NCI-H748 treated with DMSO at 0.1 percent for 48 hours (cell line): ENCODE measurements at places on chromosomes 12 and 14.

- no peak for DNase-seq
Observed at GRCh38 chr12:54392485-54393206, 8.1 kb upstream of the ZNF385A start.

DNA sequence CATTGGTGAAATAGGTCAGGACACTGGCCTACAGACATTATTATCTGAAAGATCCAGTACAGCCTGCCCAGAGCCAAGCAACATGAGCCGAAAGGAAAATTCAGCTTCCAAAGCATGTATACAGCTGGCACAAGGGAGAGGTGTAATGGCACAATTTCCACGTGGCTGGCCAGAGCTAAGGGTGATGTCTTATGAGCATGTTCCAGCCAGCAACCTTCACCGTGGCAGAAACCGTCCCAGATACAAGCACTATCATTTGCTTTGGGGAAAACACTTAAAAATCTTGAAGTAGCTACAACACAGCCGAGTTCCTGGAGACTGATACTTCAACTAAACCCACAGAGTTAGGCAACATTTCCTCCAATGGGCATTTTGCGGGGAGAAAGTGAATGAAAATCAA, 44.5 kb downstream of the CORO1C start:
- no peak for DNase-seq

DNA sequence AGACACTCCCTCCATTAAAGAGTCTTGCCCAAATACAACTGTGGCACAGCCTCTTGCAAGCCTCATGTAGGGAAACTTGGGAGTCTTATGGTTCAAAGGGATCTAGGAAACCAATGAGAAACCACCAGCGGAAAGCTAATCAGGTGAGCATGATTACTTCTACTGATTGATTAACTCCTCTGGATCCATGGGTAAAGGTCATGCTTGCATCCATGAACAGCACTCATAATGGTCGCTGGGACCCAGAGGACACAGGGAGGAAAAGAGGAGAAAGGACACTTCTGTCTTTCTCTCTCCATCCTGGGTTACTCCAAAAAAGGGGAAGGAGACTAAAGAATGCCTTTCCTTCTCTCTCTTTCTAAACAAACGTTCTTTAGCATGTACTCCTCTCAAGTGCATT, 1397.2 kb downstream of the LRFN5 start:
- DNase-seq: no peak

DNA sequence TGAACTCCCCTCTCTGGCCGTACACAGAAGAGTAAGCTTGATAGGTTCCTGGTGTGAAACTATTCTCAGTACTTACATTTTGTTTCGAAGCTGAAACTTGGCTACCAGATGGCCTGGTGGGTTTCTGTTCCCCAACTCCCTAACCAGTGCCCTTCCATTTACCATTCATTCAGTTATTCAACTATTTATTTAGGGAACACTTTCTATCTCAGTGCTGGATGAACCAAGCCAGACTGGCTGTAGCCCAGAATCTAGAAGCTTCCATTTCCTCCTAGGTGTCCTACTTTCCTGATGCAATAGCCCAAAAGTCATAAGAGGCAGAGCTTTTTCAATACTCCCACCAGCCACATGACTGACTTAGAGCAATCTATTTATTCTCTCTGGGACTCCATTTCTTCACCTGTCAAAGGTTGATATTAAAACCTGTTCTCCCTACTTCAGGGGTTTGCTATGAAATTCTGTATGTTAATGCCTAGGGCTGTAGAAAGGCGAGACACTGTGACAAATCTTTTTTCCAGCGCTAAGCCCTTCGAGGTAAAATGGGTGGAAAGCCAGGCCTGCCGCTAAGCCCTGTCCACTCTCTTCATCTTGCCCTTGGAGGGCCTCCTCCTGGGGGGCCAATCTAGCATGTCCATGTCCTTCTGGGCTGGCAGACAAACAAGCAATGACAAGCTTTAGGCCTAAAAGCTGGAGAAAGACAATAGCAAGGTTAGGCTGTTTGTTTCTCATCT, 8.1 kb upstream of the IRF2BPL start:
- DNase-seq: peak; percentile 56

DNA sequence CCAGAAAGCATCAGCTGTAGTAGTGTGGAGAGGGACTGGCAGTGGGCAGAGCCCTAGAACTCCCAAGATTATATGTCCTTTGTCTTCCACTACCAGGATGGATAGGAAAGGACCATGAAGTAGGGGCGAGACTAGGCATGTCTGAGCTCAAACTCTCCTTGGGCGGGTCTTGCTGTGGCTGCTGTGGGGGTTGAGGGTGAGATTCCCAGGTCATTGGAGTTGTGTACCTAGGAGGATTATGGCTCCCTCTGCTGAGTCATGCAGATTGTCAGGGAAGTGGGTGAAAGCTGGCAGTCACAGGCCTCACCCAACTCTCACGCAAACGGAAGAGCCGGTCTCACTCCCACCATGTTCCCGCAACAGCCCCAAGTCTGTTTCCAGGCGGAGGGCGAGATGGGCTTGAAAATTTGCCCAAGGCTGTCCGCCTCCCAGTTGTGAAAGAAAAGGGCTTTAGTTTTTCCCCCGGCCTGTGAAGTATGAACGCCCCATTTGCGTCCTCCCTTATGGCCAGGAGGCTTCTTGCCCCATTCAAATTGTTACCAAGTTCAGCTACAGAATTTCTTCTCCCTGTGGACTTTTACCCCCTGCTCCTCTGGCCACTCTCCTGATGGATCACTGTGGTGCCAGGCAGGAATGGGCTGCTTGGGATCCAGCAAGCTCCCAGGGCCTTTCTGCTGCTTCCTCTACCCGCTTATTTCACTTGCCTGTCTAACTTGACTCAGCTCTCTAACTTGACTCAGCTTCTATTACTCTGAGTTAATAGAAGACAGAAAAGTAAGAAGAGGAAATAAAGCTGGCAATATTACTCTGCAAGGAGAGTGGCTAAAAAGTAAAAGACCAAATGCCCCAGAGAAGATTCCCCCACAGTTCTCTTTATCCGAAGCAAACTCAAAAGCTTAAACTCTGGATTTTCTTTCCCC, 159.3 kb downstream of the SLC2A13 start:
- DNase-seq: no peak

DNA sequence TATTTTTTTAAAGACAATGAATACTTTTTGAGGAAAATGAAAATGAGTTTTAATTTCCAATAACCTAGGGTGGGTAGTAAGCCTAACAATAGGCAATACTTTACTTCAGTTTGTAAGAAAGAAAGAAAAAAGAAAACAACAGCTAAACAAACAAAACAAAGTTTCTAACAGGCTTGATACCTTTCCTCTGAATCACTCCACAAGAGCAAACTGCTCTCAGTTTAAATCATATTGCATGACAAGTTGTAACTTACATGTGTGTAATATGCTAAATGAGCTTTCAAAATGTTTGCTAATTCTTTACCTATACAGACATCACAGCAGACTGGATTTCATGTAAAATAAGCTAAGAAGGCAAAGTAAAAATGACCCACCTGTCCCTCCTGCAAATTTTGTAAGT, 6.7 kb upstream of the LMO3 start:
- no peak for DNase-seq

DNA sequence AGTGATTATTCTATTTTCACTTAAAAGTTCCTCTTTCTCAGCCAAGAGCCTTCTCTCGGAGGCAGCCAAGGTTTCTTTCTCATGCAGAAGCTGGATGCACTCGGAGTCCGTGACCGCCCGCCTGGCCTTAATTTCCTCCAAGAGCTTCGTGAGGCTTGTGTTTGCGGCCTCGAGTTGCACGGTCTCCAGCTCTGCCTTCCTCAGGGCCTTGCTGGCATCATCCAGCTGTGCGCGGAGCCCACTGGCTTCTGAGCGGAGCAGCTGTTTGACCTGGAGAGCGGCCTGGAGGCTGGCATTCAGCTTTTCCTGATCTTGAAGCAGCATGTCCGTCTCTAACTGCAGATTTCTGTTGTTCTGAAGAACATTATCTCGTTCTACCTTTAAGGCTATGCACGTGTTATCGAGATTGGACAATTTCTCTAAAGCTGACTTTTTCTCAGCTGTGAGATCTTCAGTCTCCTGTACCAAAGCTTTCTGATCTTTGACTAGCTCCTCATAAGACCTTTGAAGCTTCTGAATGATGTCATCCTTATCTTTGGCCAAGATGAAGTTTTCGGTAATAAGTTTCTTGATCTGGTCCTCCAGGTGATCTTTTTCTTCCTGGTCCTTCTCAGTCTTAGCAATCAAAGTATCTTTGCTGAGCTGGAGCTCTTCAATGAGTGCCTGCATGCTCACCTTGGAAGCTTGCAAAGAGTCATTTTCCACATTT, 57.2 kb upstream of the VPS33A start:
- no peak for DNase-seq

GRCh38 chr12:45775964-45776363, 46.5 kb downstream of the ARID2 start:
- no peak for DNase-seq

- DNase-seq: no peak
Observed at GRCh38 chr12:107681836-107682820, 3.5 kb upstream of the PWP1 start.

GRCh38 chr12:55250944-55251343, 6.5 kb downstream of the OR6C74 start:
- DNase-seq: no peak

- no peak for DNase-seq
Observed at GRCh38 chr14:101288436-101289229, 272.7 kb upstream of the DIO3 start.

GRCh38 chr12:16261944-16262475, 15.5 kb downstream of the SLC15A5 start:
- no peak for DNase-seq

GRCh38 chr12:29921307-29921706, 137.6 kb upstream of the TMTC1 start:
- no peak for DNase-seq

GRCh38 chr12:130715998-130716968, at the start of gene RIMBP2:
RIMBP2 (minus strand) TSS chr12:130716299; CDS start chr12:130479013, 237,286 bp downstream.
- peak; percentile 79 for DNase-seq

GRCh38 chr14:36441283-36441682, 78.7 kb downstream of the NKX2-1 start:
- DNase-seq: no peak

GRCh38 chr12:107478881-107479280, 206.7 kb upstream of the PWP1 start:
- no peak for DNase-seq

DNA sequence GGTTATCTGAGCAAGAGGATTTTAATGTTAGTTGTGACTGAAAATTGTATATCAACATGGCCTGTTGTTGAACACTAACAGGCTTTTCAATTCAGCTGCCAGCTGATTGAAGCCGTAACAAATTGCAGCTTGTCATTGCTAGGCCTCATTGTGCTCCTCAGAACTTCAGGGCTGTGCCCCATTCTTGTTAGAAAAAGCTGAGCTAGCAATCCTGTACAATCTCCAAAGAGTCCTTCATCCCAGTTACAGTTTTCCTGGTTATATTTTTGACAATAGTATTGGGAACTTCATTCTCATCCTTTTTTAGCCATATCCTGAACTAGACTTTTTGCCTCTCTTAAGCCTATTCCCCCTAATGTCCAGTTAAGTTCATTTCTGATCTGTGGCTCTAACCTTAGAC, 564.1 kb upstream of the ATXN7L3B start:
- DNase-seq: no peak
